BJ (cell line): ENCODE measurements at places on chromosomes 5 and 9. TPM values are rescaled to one million over a fixed set of nuclear protein-coding genes. Genes with fewer than 3 reads are reported as not detected.

Gene SVEP1
- 24.8 and 33.5 TPM in 2 replicates for polyA plus RNA-seq

Gene B4GALT7
- 23.2 and 39.5 TPM in 2 replicates for polyA plus RNA-seq

Gene CCDC180
- polyA plus RNA-seq = 0.36 and 0.55 TPM in 2 replicates

Gene COMMD10
- 10.4 and 24.7 TPM in 2 replicates for polyA plus RNA-seq

Gene ARHGEF37
- polyA plus RNA-seq = 0.42 and 0.92 TPM in 2 replicates

Gene NAIP
- polyA plus RNA-seq = 2.0 and 3.7 TPM in 2 replicates

Gene TMEM215
- polyA plus RNA-seq = not detected in 2 replicates

Gene EPB41L4B
- polyA plus RNA-seq = 0.21 and 0.48 TPM in 2 replicates

Gene BTNL8
- not detected in 2 replicates for polyA plus RNA-seq

DNA sequence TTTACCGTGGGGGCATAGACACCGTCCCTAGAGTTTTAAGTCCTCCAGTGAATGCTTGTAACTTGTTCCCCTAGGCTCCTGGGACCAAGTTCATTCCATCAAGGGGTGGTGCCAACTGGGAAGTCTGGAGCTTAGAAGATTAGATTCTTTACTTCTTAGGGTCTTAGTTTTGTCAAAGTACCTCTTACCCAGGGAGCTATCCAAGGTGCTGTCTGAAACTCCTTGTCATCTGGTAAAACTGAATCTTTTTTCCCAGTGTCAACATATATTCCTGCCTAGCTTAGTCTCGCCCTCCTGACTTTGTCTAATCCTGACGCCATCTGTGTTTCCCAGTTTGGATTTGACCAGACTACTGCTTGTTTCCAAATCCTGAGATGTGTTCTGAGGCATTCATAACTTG, 41.6 kb downstream of the MAMDC2 start:
- DNase-seq = no peak

DNA sequence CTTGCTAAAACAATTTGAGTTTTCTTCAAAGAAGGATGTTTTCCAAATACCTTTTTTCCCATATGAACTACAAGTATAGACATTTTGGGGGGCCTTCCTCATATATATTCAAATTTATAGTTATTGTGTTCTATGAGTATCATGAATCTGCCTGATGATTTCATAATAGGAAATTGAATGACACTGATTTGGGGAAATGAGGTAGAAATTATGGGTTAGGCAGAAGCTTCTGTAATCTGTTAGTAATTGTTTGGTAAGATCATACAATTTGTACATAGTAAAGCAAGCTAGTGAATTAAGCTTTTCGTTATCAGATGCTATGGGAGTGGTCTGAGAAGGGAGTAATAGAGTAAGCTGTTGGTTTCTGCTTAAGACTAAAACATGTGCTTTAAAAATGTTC, 98.0 kb downstream of the TRIO start:
- DNase-seq = no peak

GRCh38 chr9:34486572-34486971, 28.0 kb downstream of the DNAI1 start:
- no peak for DNase-seq

GRCh38 chr9:4081956-4082355, 217.9 kb downstream of the GLIS3 start:
- no peak for DNase-seq

GRCh38 chr9:81686614-81687520, 2.5 kb downstream of the TLE1 start:
- no peak for DNase-seq

DNA sequence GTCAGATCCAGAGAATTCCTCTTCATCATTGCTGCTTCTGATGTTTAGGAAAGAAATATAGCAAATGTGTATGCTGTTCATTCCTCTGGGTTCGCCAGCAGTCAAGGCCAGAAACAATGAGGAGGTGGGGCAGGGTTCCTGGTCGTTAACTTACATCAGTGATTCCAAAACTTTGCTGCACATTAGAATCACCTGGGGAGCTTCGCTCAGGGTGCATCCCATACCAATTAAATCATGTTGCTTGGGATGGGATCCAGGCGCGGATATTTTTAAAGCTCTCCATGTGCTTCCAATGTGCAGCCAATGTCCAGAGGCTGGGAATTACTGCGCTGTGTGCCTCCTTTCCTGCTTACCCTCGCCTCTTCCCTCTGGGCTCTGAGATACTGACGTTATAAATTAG, 227.9 kb upstream of the KLF9 start:
- no peak for DNase-seq

- DNase-seq = no peak
Observed at GRCh38 chr5:74446725-74447241, 193.7 kb downstream of the ENC1 start.

- no peak for DNase-seq
Observed at GRCh38 chr5:100469767-100470166, 65.4 kb upstream of the FAM174A start.

DNA sequence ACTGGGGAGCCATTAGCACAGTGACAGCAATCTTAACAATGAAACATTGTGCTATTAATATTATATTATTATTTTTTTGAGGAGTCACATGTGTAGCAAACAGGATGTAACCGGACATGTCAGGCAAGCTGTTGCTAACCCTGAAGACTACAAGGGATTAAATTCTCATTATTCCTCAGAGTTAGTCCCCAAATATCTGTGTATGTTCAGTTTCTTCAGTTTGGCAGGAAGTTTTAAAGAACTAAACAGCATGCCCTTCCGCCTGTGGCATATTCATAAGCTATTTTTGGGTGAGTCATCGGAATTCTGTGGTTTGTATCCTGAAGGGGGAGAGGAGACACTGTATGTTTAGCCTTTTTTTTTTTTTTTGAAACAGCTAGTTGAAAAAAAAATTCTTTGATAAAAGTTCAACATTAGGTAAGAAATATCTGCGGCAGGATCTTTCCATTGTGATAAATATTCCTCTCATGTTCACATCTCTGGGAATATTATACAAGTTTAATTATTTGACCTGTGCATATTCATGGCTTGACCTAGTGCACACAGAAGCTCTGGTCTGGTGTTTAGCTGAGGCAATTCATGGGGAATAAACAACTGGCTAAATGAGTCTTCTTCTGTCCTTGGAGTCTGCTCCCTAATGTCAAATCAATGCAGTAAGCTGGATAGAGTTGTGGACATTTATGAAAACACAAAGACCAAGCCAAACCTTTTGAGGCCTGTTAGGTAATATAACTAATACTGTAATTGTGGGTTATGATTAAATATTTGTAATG, 202.7 kb upstream of the CDKN2B start:
- peak; percentile 83 for DNase-seq

DNA sequence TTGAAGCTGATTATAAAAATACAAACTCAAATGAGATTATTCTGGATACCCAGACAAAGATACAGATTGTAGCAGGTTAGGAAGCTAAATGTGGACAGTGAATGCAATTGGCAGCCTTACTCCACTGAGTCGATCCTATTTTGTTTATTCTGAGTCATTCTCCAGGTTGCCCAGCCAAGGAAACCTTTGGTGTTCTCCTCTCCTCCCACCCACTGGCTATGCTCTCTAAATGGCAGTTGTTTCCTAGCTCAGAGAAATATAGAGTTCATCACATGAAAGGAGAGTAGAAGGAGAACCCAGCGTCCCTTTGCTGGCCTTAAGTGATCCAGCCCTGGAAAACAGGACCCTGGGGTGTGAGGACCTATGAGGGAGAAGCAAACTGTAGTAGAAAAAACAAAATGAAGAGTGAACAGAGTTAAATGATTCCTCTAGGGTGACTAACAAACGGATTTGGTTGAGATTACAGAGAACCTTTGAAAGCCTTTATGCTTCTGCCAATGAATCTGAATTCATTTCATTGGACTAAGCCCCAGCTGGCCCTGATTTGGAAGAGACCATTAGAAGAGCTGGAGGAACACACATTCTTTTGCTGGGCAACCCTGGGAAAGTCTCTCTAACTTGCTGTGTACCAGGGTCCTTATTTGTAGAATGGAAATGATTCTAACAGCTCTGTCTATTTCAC, 95.1 kb downstream of the BRINP1 start:
- no peak for DNase-seq

- DNase-seq = no peak
Observed at GRCh38 chr5:155091063-155091648, 77.6 kb downstream of the KIF4B start.

DNA sequence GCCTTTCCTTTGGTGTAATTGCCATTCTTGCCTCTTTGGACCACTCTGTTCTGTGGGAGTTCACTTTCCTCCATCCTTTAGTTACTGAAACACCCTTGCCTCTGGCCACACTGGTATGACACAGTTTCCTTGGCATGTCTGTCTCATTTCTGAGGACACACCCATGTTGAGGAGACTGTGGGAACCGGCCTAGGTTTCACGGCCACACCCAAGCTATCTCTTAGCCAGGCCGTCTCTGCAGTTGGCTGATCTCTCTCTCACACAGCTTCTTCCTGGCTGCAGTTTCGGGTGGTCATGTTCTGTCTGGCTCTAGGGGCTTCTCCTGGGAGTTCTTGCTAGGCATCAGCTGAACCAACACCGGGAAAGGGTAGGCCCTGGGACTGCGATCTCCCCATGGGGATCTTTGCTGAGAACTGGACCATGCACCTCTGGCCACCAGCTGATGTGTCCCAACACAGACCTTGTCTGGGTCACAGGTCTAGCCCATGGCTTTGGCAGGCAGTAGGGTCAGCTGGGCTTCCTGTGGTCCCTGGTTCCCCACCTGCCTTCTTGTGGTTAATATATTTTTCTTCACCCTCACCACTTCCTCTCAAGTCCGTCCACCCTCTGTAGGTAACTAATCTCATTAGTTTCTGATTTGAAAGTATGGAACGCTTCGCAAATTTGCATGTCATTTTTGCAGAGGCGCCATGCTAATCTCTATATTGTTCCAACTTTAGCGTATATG, 24.9 kb downstream of the ARHGEF37 start:
- DNase-seq = peak; percentile 91

- DNase-seq = no peak
Observed at GRCh38 chr5:160315968-160316367, 3.6 kb upstream of the CCNJL start.

- DNase-seq = no peak
Observed at GRCh38 chr5:93584596-93585040, 1.6 kb downstream of the NR2F1 start.

DNA sequence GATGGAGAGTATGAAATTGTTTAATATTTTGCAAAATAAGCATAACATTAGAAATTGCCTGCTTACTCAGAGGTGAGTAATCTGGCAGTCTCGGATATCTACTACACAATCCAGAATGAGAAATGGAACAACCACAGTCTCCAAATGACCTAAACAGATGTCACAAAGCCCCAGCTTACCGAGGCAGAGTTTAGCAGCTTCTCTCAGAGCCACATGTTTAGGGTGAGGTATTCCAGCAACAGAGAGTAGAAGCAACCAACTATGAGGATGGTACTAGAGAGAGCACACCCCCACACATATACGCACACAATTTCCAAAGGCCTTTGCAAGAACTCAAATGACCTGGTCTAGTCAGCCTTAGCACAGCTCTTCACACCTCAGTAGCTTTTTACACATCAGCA, 122.7 kb upstream of the LPAR1 start:
- DNase-seq = no peak

DNA sequence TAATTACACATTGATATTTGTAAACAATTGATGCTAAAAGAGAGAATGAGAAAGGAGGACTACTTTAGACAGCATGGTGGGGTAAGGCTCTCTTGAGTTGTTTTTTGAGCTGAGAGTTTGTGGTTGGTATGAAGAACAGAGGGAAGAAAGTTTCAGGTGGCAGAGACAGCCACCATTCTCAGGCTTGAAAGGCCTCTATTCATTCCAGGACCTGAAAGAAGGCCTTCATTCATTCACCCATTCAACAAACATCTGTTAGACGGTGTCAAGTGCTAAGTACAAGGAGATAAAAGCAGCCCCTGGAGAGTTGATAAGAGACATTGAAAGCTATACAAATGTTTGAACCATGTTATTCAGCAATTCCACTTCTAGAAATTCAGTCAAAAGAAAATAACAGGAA, 21.7 kb upstream of the ADAM19 start:
- no peak for DNase-seq

DNA sequence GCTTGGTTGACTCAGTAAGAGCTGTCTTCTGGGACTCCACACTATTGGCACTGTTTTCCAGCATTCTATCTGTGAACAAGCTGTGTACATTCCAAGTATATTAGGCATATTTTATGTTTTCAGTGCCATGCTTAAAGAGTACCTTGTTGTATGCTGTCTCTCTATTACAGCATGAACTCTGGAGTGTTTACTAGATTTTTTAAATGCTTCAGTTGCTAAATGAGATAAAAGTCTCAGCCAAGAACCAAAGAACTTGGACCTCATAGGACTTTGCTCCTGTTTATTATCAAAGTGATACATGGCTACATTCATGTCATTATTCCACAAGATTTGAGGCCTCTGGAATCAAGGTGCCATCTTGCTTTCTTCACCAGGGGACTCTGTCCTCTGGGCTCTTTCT, 167.2 kb downstream of the C9orf152 start:
- no peak for DNase-seq

DNA sequence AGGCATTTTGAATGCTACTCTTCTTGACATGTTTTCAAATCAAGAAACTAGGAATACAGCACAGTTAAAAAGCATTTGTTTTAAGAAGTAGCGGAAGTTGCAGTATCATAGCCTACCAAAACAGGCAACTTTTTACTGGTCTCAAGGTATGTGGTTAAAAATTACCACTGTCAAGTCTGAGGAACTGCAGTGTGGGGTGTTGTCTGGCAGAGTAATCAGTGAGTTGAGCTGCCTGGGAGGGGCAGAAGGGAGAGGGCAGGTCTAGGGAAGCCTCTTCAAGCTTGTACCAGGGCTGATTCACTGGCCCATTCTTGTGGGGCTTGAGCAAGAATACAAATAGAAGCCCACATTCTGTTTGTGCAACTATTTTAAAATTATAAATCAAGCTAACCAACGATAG, 42.4 kb upstream of the SV2C start:
- no peak for DNase-seq

- DNase-seq = no peak
Observed at GRCh38 chr9:8600914-8601680, 801.5 kb upstream of the DMAC1 start.
